ENCODE measurements at places on chromosomes 2 and 18. TPM values are rescaled to one million over a fixed set of nuclear protein-coding genes. Genes with fewer than 3 reads are reported as not detected.

Gene CYP1B1
- 104 TPM for total RNA-seq

Gene TWSG1
- total RNA-seq = 50.6 TPM

Gene MC2R
- not detected for total RNA-seq

Gene AGXT
- total RNA-seq = not detected

Gene GAL3ST2
- total RNA-seq = not detected

Gene STPG4
- total RNA-seq = 0.20 TPM

Gene FTCDNL1
- not detected for total RNA-seq

Gene CTAGE1
- total RNA-seq = not detected

Gene FAM228A
- total RNA-seq = not detected

Gene TYMS
- 17.6 TPM for total RNA-seq

Gene RAD51AP2
- not detected for total RNA-seq

Gene LINC00305
- not detected for total RNA-seq

Gene ABCA12
- total RNA-seq = 0.05 TPM

Gene UGT1A8
- total RNA-seq = not detected

Gene ARHGAP25
- total RNA-seq = 3.2 TPM

Gene CMPK2
- total RNA-seq = 3.2 TPM

Gene TMEM17
- total RNA-seq = 0.69 TPM

Gene CRYBA2
- total RNA-seq = not detected

Gene TSPYL6
- total RNA-seq = not detected

Gene NCL
- 159 TPM for total RNA-seq

Gene NDUFB3
- 60.9 TPM for total RNA-seq

Gene NEB
- 0.39 TPM for total RNA-seq

Gene CRYGC
- not detected for total RNA-seq

Gene LIPG
- 12.8 TPM for total RNA-seq

Gene LAMA1
- 16.5 TPM for total RNA-seq

Gene POTEI
- not detected for total RNA-seq

Gene GAREM1
- 21.8 TPM for total RNA-seq

Gene CD8B2
- total RNA-seq = not detected

Gene POU3F3
- total RNA-seq = not detected

Gene ZSCAN30
- 12.2 TPM for total RNA-seq
